ENCODE measurements at places on chromosomes 1 and 21. TPM values are rescaled to one million over a fixed set of nuclear protein-coding genes. Genes with fewer than 3 reads are reported as not detected.

Gene CNIH3
- total RNA-seq = 3.1 TPM

DNA sequence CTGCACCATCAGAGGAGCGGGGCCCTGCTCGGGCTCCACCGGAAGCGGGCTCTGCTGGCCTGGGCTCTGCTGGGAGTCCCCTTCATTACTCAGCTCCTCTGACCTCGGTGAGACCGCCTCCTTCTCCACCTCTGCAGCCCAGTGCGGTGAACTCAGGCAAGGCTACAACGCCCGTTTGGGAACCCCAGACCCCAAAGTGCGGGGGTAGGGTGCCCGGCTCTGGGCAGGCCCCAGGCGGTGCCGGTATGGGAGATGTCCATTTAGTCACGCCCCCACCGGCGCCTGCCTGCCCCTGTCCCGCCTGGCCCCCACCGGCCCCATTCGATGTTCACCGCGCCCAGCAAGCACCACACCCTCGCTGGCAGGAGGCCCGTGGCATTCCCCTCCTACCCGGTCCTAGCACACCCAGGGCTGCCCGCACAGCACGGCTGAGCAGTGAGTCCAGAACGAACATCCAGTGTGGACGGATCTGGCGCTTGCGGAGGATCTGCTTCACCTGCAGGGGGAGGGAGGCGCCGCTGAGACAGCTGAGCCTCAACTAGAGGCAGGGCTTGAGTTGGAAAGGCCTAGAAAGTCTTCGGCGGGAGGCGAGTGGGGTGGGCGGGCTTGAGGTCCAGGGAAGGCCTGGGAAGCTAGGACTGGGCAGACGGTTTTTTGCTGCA, 10.0 kb downstream of the MAP3K6 start:
- no peak for DNase-seq

GRCh38 chr1:43853161-43853921, 80.3 kb upstream of the ARTN start:
- DNase-seq = peak; percentile 88

DNA sequence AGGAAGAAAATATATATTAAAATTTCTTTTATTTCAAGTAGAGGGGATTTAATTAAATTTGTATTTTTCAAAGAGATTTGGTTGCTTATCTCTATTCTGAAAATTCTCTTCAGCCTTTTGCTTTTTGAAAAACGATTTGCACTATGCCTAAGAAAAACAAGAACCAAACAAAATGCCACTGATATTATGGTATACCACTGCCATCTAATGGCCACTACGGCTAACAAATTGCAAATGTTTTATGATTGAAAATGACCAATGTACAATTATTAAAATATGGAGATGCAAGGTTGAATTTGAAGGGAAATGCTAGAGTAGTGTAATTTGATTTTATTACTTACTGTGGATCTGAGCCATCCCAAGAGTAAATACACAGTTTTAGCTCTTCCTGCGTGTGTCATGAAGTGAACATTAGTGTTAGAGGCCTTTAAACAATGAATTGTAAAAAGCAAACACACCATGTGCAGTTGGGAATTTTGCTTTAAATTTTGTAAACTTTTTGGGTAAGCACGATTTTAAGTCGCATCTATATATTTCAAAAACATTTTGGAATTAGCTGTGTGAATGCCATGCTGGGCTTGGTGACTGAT, 137.4 kb upstream of the USP25 start:
- DNase-seq = peak; percentile 67

Measured in lung (tissue), 17 donors.